ENCODE measurements at places on chromosomes 3 and 15. TPM values are rescaled to one million over a fixed set of nuclear protein-coding genes. Genes with fewer than 3 reads are reported as not detected.
A peak's percentile ranks its signal among the peaks of the same experiment; 100 is the strongest.

The IL17RB gene
- under 0.01 TPM for total RNA-seq

The INAFM2 gene
- total RNA-seq, result 13.1 TPM

DNA sequence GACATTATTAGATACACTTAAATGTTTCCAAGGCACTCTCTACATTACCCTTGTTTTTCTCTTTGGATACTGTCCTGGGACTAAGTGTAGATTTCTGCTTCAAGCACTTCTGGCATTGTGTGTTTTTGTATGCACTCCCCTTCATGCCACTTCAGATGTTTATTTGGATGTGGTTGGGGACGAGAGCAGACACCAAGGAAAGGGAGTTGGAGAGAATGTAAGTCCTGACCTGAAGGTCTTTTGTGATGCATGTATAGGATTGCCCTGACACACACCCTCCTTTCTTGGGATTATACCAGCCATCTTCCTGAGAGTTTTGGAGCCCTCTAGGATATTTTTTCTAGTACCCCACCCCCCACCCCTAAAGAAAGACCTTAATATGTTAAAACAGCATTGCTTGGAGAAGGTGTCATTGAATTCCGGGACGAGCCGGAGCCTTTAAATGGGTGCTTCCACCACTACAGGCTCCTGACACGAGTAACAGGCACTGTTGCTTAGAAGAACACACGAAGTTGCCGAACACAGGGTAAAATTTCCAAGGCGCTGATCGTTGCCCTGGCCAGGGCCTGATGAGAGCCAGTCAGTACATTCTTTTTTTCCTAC is 22.7 kb downstream of the PSMD6 start:
- no peak overlapping the region for H3K4me3 ChIP-seq
- H3K27ac ChIP-seq, result no peak overlapping the region
- DNase-seq, result peak; percentile 52

The GP9 gene
- not detected for total RNA-seq

GRCh38 chr3:71360180-71360579 is 223.3 kb downstream of the FOXP1 start:
- no peaks in the 10 kb centered on the region for H3K4me1 ChIP-seq
- no peaks in the 10 kb centered on the region for H3K36me3 ChIP-seq
- no peak overlapping the region for H3K27ac ChIP-seq
- H3K4me3 ChIP-seq, result no peak overlapping the region
- DNase-seq, result no peak
- H3K27me3 ChIP-seq, result no peaks in the 10 kb centered on the region

The IL16 gene
- 0.18 TPM for total RNA-seq

- peaks cover 39% of the 10 kb centered on the region for H3K4me1 ChIP-seq
- H3K27me3 ChIP-seq, result no peaks in the 10 kb centered on the region
- DNase-seq, result peak; percentile 85
Measured at GRCh38 chr15:39195961-39196486, 384.9 kb upstream of the THBS1 start.

- DNase-seq, result peak; percentile 52
- H3K4me3 ChIP-seq, result no peak overlapping the region
- H3K27me3 ChIP-seq, result no peaks in the 10 kb centered on the region
- H3K36me3 ChIP-seq, result no peaks in the 10 kb centered on the region
Measured at GRCh38 chr3:105459566-105460290, 93.0 kb downstream of the ALCAM start.

GRCh38 chr3:142646020-142646785 is 50.0 kb downstream of the PLS1 start:
- no peaks in the 10 kb centered on the region for H3K4me1 ChIP-seq
- no peak overlapping the region for H3K4me3 ChIP-seq
- H3K27ac ChIP-seq, result no peak overlapping the region
- DNase-seq, result no peak
- no peaks in the 10 kb centered on the region for H3K27me3 ChIP-seq

DNA sequence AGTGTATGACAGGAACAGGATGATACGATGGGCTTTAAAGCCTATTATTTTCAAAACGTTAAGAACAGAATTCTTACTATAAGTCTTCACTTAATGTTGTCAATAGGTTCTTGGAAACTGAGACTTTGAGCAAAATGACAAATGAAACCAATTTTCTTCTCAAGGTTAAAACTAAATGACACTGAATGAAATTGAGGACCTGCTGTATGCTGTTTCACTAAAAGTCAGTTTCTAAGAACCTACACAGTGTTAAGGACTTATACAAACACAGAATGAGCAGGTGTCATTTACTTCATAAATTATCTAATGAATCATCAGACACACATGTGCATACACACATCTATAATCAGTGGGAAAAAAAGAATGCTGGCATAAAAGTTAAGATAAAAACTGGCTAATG is 106.9 kb downstream of the RFTN1 start:
- H3K4me1 ChIP-seq, result peaks cover 26% of the 10 kb centered on the region
- no peak overlapping the region for H3K4me3 ChIP-seq
- H3K27me3 ChIP-seq, result no peaks in the 10 kb centered on the region
- H3K27ac ChIP-seq, result no peak overlapping the region

GRCh38 chr3:55339390-55339789 is 147.7 kb downstream of the WNT5A start:
- no peak overlapping the region for H3K4me3 ChIP-seq
- no peak overlapping the region for H3K27ac ChIP-seq
- no peaks in the 10 kb centered on the region for H3K27me3 ChIP-seq

DNA sequence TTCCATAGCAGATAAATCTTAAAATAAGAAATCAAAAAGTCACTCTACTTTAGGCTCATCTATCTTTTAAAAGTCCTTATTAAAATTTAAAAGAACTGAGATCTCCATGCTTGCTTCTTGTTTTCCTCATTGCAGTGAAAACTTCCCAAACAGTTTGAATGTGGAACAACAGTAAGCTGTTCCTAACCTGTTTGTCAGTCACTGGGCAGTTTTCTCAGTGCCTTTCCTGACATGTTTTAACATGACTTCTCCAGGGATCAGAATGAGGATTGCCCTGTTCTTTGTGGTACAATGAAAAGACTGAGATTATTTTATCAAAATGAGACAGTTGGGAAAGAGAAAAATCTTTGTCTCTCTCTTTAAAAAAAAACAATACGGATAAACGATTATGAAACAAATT is 774 bp downstream of the GPR87 start:
- peaks cover 13% of the 10 kb centered on the region for H3K4me1 ChIP-seq
- no peak overlapping the region for H3K27ac ChIP-seq
- H3K36me3 ChIP-seq, result no peaks in the 10 kb centered on the region
- no peak for DNase-seq
- no peaks in the 10 kb centered on the region for H3K27me3 ChIP-seq

The WDR93 gene
- not detected for total RNA-seq

The CYP19A1 gene
- total RNA-seq, result not detected

DNA sequence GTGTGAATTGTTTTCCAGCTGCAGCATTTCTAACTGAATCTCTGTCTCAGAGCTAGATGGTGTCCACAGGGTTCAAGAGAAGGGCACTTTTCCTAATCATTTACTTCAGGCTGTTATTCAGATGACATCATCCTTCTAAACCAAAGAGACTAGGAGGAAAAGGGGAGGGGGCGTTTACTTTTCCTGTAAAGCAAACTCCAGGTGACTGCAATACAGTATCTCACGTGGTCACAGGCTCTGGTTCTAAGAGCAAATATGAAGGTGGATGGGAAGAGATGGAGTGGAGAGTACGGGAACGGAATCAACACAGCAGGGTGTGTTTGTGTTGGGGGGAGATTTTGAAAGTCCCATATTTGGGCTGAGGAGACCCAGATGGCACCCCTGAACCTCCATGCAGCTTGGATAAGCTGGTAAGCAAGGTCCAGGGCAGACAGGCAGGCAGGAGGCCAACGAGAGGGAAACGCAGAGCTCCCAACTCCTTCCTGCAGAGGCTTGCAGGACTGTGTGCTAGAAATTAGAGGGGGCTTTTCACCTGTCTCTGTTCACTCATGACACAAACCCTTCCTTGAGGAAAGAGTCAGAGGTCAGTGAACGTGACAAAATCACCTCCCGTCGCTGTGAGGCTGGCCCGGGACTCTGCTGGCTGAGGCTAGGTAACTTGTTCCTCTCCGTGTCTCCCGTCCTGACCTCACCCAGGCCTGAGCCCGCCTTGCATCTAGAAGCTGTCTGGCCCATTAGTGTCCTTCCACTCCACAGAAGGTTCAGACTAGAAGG is 151.2 kb downstream of the OPA1 start:
- DNase-seq, result no peak
- H3K36me3 ChIP-seq, result no peaks in the 10 kb centered on the region
- H3K27me3 ChIP-seq, result peaks cover 17% of the 10 kb centered on the region
- no peaks in the 10 kb centered on the region for H3K4me1 ChIP-seq
- no peak overlapping the region for H3K27ac ChIP-seq
- no peak overlapping the region for H3K4me3 ChIP-seq

GRCh38 chr3:119609301-119609700 is 11.6 kb downstream of the PLA1A start:
- H3K27ac ChIP-seq, result no peak overlapping the region
- peaks cover 10% of the 10 kb centered on the region for H3K27me3 ChIP-seq
- no peaks in the 10 kb centered on the region for H3K36me3 ChIP-seq
- DNase-seq, result no peak

The RBPMS2 gene
- total RNA-seq, result not detected

DNA sequence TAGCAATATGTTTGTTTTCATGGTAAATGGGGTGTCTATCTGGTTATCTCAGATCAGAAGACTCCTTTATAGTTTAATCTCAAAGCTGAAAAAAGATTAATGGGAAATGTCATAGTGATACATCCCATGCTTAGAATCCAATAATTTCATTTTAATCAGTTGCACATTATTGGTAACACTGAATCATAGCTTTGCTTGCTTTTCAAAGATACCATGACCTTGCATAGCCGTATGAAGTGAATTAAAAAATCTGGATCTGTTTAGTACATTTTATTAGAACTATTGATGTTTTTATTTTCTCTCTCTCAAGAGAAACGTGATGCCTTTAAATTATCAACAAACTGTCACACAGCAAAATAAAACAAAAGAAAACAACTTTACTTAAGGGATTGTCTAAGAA is 506.7 kb upstream of the SGO1 start:
- no peak overlapping the region for H3K4me3 ChIP-seq
- H3K36me3 ChIP-seq, result no peaks in the 10 kb centered on the region
- no peaks in the 10 kb centered on the region for H3K27me3 ChIP-seq
- no peaks in the 10 kb centered on the region for H3K4me1 ChIP-seq
- no peak for DNase-seq
- no peak overlapping the region for H3K27ac ChIP-seq

- no peaks in the 10 kb centered on the region for H3K36me3 ChIP-seq
- no peak overlapping the region for H3K27ac ChIP-seq
- H3K27me3 ChIP-seq, result peaks cover 44% of the 10 kb centered on the region
- no peak overlapping the region for H3K4me3 ChIP-seq
Measured at GRCh38 chr15:83282776-83283137, 1.7 kb downstream of the BNC1 start.

- H3K27ac ChIP-seq, result no peak overlapping the region
- no peak for DNase-seq
- H3K4me1 ChIP-seq, result no peaks in the 10 kb centered on the region
- no peaks in the 10 kb centered on the region for H3K36me3 ChIP-seq
Measured at GRCh38 chr3:134647902-134648760, 2.7 kb downstream of the KY start.

The CD96 gene
- total RNA-seq, result 0.28 TPM

The SLC28A1 gene
- total RNA-seq, result not detected

DNA sequence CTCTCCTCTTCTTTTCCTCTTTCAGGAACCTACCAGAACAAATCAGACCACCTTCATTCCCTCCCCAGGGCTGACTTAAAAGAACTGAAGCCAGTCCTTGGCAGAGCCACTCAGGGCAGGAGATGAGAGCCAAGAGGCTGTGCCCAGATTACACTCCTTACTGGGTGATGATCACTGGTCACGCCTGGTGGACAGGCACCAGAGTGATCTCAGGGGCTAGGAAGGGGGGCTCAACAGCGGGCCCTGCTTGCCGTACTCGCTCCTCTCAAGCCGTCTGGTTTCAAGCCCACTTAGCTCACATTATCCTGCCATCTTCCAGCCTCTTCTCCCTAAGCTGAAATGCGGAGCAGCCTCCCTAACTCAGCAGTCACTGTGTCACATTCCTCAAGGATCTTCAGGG is 1.7 kb upstream of the FAH start:
- no peaks in the 10 kb centered on the region for H3K36me3 ChIP-seq
- no peak overlapping the region for H3K4me3 ChIP-seq
- no peak for DNase-seq
- no peaks in the 10 kb centered on the region for H3K27me3 ChIP-seq

GRCh38 chr3:100400419-100400779 is 490 bp downstream of the TOMM70 start:
- no peaks in the 10 kb centered on the region for H3K4me1 ChIP-seq
- no peaks in the 10 kb centered on the region for H3K36me3 ChIP-seq
- peak overlapping the region; percentile 78 for H3K27ac ChIP-seq
- no peaks in the 10 kb centered on the region for H3K27me3 ChIP-seq
- peak; percentile 17 for DNase-seq
- peak overlapping the region; percentile 60 for H3K4me3 ChIP-seq

The NXPE3 gene
- 23.1 TPM for total RNA-seq

The SLC22A14 gene
- not detected for total RNA-seq

DNA sequence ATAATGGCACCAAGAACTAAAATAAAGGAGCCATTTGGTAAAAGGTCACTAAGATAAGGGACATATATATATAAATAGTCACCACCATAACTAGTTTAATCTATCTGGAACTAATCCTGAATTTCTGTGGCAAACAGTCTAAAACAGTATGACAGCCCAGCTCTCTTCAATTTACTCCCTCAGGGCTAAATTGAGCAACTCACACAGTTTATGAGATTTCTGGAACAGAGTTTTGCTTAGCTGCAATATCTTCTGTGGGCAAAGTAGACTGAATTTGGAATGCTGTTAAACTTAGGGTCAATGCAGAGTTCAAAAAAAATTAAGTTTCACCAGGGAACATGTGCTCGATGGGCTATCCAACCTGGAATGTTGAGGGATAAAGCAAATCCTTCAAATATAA is 70.1 kb upstream of the VEPH1 start:
- no peaks in the 10 kb centered on the region for H3K4me1 ChIP-seq
- no peak overlapping the region for H3K4me3 ChIP-seq
- H3K36me3 ChIP-seq, result no peaks in the 10 kb centered on the region
- DNase-seq, result no peak
- H3K27me3 ChIP-seq, result no peaks in the 10 kb centered on the region
- no peak overlapping the region for H3K27ac ChIP-seq

GRCh38 chr3:133040696-133041523 is 2.7 kb downstream of the TMEM108 start:
- peaks cover 21% of the 10 kb centered on the region for H3K27me3 ChIP-seq
- no peaks in the 10 kb centered on the region for H3K4me1 ChIP-seq
- no peak overlapping the region for H3K4me3 ChIP-seq
- no peaks in the 10 kb centered on the region for H3K36me3 ChIP-seq
- no peak overlapping the region for H3K27ac ChIP-seq

Measured in IMR-90 (cell line).